Neural crest cell (in vitro differentiated cells): ENCODE measurements at places on chromosomes 12 and 14.

DNA sequence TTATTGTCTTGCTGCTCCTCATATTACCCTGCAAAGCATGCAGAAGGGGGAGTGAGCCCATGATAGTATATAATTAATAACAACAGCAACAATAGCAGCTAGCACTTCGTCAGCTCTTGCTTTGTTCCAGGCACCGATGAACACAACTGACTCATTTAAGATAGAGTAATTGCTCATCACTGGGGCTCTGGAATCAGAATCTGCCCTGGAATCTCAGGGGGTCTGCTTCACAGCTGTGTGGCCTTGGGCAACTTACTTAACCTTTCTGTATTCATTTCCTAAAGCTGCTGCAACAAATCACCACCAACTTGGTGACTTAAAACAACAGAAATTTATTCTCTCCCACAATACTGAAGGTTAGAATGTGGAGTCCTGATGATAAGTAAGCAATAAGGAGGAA, 55.0 kb upstream of the PSMC1 start:
- DNase-seq, result no peak

DNA sequence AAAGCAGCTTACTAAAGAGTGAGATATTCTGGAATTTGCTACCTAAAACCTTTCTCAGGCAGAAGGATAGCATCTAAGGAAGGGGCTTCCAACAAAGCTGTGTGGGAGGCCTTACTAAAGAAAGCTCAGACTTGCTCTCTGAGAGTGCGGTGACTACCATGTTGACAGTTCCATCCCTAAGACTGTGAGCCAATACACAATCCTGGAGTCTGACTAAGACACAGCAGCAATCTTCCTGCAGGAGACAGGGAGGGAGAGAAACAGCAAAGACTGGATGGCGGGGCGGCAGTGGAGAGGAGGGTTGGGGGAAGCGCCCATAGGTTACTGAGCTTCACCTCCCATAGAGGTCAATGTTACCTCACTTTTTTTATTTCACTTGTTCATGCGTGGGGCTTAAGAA, 70.9 kb downstream of the KITLG start:
- DNase-seq, result no peak

GRCh38 chr12:59904874-59905521, 309.2 kb downstream of the SLC16A7 start:
- no peak for DNase-seq

GRCh38 chr12:53443955-53444354, 2.4 kb downstream of the PRR13 start:
- no peak for DNase-seq

GRCh38 chr14:22370084-22370847, 218.8 kb downstream of the DAD1 start:
- DNase-seq, result no peak

- no peak for DNase-seq
Observed at GRCh38 chr12:6234906-6235305, 34.7 kb downstream of the CD9 start.
